Activated naive CD4-positive, alpha-beta T cell treated with Interleukin-2 at 50 U/mL for 16 hours (primary cell): ENCODE measurements at places on chromosomes 2 and 18.

- DNase-seq, result no peak
Measured at GRCh38 chr2:25371253-25372241, 29.8 kb upstream of the DNMT3A start.

GRCh38 chr2:231270221-231271114, 72.0 kb downstream of the ARMC9 start:
- no peak for DNase-seq

DNA sequence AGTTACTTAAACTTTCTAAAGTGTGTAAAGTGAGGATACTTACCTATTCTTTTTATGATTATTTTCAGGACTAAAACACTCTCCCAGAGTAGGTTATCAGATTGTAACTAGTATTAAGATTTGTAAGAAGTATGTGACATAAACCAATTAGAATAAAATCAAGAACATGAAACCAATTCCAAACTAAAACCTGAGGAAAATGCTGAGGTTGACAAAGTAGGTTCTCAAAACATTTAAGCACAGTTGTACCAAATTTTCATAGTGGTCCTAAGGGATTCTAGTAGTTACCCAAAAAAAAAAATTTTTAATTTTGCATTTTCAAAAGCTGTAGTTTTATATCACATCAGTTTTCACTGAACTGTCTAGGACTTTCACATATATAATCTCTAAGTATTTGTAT, 157.3 kb downstream of the MEMO1 start:
- no peak for DNase-seq

- no peak for DNase-seq
Measured at GRCh38 chr2:206296128-206296527, 21.7 kb downstream of the ZDBF2 start.

DNA sequence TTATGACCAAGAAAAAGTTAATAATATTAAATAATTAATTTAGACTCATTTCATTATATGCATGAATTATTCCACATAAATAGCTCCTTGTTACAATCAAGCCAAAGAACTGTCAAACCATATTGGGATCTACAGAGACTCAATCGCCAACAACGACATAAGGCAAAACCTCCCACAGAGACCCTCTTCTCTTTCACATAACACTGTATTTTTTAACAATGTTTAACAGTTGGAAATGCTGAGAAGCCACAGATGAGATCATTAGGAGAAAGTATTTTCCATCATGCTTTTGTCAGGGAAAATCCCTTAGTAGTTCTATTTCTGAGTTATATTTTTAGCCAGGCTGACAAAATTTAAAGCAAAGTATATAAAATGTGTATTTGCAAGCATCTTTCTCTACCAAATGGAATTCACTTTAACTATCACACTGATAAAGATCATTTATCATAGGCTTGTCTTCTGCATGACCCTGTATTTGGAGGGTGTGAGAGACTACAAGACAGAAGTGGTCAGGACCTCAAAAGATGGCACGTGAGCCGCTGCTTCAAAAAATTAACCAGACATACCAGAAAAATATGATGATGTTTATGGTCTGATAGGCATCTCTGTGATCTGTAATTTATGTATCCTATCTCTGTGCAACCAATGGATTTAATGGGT, 383.8 kb downstream of the NRXN1 start:
- no peak for DNase-seq
